ENCODE measurements at places on chromosomes 3 and 15.

DNA sequence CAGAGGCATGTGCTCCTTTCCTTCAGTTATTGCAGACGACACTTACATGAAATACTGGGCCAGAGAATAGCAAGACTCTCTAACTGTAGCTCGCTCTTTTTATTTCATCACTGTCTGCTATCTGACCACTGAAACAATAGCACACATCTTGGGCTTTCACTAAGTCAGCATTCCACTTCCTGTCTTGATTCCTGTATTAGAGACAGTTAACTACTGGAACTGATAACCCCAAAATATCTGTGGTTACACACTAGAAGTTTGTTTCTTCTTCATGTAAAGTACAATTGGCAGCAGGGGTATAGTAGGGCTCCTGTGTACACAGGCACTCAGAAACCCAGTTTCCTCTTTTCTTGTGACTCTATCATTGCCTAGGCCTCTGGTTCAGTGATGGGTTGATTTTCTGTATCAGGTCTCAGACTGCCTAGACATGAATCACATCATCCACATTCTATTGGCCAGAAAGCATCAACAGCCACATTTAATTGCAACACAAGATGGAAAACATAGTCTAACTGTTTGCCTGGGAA, 230.2 kb upstream of the CD96 start:
- DNase-seq, result no peak

- DNase-seq, result peak; percentile 42
Observed at GRCh38 chr3:42662813-42663535, 9.5 kb downstream of the ZBTB47 start.

DNA sequence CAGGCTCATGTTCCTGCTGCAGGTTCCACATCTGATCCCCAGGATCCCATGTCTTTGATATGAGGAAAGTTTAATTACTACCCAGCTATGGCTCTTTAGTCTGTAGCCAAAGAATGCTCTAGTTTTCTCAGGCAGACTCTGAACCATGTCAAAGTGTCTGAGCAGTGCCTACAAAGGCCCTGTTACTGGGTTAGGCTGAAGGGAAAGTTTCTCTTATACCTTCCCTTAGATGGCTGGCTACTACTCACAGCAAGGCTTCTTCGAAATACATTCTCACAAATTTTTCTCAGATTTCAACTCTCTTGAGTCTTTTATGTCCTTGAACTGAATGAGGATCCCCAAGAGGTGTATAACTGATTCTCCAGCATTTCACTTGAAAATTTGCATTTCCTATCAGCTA, 102.4 kb downstream of the NR1D2 start:
- no peak for DNase-seq

DNA sequence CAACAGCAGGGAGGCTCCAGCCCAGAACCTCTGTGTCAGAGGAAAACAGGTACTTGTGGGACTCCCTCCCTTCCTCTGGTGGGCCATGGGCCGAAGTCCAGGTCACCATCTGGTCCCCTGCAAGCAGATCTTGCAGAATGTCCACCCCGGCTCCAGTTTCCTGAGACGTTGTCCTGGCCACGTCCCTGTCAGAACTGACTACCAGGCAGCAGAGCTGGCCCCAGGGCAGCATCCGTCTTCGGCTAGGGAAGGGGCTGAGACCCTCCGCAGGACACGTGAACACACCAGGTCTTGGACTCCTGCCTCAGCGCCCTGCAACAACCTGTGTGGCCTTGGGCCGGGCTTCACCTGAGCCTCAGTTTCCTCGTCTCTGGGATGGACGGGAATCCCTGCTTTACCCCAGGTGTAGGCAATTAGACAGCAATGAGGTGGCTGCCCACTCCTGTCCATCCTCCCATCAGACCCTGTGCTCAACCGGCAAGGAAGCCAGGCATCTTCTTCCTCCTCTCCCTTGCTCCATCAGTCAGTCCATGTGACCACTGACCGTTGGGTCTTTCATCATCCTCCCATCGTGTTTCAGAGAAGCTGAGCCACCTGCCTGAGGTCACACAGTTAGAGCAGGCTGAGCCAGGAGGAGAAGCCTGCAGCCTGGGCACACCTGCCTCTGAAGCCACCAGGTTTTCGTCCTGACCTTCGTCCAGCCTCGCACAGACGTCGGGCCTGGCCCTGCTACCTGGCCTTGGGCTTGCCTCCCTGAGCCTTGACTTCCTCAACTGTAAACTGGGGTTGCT, 8.9 kb upstream of the PRKCD start:
- DNase-seq, result no peak

DNA sequence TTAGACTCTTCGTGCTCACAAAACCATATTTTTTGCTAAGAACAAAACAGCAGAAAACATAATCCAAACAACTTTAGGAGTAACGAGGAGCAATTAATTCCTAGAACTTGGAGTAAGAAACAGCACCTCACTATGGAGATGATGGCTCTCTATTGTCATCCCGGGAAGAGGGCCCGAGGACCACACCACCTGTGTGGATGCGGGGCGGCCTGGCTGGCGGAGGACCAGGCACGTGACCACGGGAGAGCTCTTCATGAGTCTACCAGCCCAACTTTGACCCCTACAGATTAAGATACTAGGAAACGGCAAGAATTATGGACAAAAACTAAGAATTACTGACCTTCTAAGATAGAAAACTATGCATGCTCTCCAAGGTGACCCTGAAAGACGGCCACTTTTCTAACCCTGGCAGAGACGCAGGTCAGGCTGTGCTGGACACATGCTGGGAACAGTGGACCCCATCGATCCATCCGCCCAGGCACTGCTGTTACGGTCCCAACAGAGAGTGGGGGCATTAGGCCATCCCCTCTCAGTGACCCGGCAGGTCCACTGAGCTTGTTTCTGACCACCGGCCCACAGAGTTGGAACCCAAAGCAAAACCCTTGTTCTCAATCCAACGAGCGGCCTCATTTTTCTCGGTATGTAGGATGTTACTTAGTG, 13.1 kb upstream of the OCA2 start:
- DNase-seq, result peak; percentile 26

- DNase-seq, result no peak
Observed at GRCh38 chr3:73500321-73500720, 124.4 kb downstream of the PDZRN3 start.

DNA sequence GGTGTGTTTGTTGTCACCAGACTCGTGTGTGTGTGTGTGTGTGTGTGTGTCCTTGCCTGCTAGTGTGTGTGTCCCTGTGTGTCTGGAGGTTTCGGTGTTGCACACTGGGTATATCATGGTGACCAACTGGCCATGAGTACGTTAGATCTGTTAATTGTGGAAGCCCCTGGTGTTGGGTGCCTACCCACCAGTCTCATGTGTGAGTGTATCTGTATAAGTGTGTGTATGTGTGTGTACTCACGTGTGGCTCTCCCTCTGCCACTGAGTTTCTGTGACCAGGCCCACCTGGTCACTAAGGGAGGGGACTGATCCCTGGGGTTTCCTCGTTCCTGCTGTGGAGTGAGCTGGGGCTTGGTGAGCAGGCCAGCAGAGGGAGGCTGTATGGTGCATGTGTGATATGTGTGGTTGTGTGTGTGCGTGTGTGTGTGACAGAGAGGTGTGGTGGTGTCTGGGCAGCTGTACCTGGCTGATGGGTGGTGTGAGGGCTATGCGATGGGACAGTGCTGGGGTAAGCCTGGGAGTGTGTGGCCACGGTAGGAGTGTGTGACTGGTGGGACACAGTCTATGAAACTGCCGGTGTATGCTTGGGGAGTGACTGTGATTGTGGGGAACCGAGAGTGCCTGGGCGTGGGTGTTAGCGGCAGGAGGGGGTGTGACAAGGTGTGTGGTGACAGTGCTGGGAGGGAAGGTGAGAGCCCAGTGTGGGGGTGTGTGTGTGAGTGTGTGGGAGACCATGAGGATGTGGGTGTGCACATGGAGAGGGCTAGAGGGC, 1.8 kb downstream of the PRKCD start:
- peak; percentile 65 for DNase-seq

- DNase-seq, result peak; percentile 74
Observed at GRCh38 chr3:194051366-194052149, 84.4 kb upstream of the HES1 start.

- DNase-seq, result no peak
Observed at GRCh38 chr3:23863060-23863459, 53.7 kb downstream of the NKIRAS1 start.

DNA sequence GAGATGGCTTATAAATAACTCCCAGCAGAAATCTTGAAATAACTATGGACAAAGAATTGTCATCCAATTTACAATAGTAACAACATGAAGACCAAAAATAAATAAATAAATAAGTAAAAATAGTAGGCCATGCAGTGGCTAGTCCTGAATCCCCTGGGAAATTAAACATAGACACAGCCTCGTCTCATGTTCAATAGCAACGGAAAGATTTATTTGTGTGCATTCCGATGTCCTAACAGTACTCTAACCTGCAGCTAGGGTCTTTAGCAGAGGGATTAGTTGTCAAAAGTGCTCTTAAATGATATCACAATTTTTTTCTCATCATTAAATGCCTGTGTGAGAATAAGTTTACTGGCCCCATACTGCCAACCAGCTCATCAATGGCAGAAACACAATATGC, 474.2 kb downstream of the MAGI1 start:
- no peak for DNase-seq

DNA sequence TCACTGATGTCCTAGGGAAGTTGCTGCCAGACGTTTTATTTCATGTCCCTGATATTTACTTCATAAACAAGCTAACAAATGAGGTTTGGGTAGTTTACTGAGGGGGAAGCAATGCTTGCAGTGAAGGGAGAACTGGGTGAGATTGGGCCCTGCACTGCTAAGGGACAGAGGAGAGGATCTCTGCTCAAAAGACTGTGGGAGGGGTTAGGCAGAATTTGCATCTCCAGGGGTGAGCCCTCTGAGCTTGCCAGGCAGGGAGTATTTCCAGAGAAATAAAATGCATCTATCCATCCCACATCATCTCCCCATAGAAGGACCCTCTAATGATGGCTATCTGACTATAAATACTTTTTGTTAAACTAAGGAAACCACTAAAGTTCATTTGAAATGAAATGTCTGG, 215.6 kb downstream of the CBLB start:
- DNase-seq, result no peak

GRCh38 chr3:38127611-38128302, 9.2 kb downstream of the ACAA1 start:
- DNase-seq, result peak; percentile 23

GRCh38 chr3:129311054-129311902, 32.6 kb downstream of the HMCES start:
- DNase-seq, result peak; percentile 43

All from islet precursor cell (in vitro differentiated cells).